GF-D8 (cell line): ENCODE measurements at places on chromosomes 6 and 20.

DNA sequence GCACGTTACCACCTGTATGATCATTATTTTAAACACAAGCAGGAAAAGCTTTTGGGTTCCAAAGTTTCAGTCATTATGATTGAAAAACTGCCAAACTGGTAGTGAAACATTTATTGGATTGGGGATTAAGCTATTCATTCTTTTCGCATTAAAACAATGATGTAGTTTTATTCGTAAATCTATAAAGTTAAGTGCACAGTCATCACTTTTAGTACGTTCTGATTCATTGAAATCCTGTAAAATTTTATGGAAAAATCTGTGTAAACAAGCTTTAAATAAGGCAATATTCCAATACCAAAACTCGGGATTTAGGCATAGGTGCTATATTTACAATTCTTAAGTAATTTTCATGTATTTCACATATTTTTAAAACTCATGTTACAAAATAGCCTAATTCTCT, 379.9 kb downstream of the PLCB1 start:
- no peak for DNase-seq

DNA sequence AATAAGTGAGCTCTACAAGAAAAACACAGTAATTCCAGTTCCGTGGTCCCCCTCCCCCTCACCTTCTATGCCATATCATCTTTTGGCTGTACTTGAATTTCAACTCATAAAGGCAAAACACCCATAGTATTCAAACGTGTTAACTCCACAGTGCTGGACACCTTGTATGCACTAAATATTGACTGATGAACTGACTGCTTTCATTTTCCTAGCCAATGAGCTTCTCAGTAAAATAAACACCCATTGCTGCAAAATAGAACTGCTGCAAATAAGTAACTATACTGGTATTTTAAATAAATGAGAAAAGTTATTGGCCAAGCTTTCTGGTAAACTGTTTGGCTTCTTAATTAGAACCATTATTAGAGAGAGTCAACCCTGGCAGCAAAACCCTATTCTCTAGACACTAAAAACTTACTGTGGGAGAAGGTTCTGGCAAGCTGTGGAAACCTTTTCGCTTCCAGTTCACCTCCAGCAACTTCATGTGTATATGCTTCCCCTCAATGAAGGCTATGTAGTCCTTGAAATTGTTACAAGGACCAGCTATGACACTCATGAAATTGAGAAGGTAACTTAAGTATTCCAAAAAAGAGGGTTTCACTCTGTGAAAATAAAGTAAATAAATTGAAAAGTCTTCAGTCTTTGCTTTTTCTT, 86.0 kb downstream of the MBOAT1 start:
- no peak for DNase-seq

GRCh38 chr6:132713352-132714134, at the start of gene VNN1:
Gene VNN1 (minus strand): TSS chr6:132714055. CDS start chr6:132714035, 20 bp downstream.
- DNase-seq, result no peak

DNA sequence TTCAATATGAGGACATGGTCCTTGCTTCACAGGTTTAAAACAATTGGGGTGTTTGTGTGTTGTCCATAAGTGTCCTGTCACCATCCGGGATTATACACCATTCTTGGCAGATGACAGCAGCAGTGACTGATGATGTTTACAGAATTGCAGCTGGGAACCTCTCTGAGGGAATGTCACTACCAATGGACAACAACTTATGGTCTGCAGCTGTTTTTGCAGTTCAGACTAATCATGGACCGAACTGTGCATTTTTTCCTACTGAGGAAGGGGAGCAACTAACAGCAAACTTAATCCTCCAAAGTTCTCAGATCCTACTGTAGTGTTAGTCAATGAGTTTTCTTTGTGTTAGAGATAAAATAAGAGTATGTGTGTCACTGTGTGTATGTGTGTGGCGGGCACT, 26.0 kb downstream of the FAM229B start:
- no peak for DNase-seq

- DNase-seq, result no peak
Measured at GRCh38 chr6:157758516-157759023, 64.5 kb upstream of the SNX9 start.

DNA sequence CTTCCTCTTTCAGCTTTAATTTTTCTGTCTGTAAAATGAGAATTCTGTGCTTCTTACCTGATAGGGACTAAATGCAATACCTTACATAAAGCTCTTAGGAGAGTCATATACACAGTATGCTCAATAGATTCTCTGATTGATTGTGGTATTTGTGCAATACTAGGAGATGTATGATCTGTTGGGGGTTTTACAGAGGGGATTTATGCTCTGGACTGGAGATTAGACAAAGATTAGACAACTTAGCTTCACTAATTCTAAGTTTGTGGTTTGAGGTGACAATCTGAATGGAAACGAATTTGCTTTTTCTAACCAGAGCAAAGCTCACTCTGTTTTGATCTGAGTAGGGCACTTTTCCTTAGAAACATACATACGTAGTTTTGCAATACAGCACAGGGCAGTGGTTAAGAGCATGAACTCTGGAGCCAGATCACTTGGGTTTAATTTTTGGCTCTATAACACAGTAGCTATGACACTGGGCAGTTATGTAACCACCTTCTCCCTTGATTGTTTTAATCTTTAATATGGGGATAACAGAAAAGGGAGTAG, 126.2 kb downstream of the RNF144B start:
- DNase-seq, result no peak

GRCh38 chr6:69958978-69959377, 92.6 kb downstream of the COL19A1 start:
- no peak for DNase-seq

DNA sequence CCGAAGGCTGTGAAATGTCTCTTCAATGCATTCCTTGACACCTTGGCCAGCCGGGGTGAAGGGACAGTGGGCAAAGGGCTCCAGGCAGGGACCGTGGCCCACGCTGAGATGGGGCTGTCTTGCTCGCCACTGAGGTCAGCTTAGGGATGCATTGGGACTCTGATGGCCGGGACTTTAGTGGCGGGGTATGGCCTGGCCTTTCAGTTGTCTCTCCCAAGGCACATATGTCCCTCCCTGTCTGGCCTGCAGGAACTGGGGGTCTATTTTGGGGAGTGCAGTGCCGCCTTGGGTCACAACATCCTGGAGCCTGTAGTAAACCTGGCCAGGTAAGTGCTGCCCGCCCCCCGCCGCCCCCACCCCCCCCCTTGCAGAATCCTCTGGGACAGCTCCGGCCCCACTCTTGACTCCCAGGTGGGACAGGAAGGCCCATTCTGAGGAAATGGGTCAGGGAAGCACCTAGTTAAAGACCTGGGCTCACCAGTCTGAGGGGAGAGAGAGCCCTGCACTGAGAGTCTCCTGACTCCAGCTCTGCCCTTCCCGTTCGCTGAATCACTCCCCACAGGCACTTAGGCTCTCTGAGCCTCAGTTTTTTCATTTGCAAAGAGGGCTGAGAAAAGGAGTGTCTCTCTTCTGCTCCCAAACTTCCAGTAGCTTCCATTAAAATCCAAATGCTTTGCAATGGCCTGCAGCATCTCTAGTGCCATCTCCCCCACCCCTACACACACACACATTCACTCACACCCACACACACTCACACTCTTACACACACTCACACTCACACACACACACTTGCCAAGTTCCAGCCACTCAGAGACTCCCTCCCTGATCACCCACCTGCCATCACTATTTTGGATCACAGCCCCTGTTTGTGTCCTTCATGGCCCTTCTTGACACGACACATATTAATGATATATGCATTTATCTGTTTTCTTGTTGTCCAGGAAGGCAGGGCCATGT, 33.1 kb downstream of the RAB44 start:
- DNase-seq, result no peak
